ENCODE measurements at places on chromosomes 12 and 14.

GRCh38 chr12:1911598-1912575, 6.6 kb downstream of the CACNA2D4 start:
- DNase-seq: no peak

DNA sequence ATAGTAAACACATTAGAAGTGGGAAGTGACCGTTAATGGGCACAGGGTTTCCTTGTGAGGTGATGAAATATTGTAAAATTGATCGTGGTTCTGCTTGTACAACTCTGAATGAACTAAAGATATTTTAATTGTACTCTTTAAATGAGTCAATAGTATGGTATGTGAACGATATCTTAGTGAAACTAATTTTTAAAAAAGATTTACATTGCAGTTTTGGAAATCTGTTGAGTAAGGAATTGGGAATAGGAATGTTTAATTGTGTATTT, 1.7 kb downstream of the ZNF410 start:
- DNase-seq: no peak

DNA sequence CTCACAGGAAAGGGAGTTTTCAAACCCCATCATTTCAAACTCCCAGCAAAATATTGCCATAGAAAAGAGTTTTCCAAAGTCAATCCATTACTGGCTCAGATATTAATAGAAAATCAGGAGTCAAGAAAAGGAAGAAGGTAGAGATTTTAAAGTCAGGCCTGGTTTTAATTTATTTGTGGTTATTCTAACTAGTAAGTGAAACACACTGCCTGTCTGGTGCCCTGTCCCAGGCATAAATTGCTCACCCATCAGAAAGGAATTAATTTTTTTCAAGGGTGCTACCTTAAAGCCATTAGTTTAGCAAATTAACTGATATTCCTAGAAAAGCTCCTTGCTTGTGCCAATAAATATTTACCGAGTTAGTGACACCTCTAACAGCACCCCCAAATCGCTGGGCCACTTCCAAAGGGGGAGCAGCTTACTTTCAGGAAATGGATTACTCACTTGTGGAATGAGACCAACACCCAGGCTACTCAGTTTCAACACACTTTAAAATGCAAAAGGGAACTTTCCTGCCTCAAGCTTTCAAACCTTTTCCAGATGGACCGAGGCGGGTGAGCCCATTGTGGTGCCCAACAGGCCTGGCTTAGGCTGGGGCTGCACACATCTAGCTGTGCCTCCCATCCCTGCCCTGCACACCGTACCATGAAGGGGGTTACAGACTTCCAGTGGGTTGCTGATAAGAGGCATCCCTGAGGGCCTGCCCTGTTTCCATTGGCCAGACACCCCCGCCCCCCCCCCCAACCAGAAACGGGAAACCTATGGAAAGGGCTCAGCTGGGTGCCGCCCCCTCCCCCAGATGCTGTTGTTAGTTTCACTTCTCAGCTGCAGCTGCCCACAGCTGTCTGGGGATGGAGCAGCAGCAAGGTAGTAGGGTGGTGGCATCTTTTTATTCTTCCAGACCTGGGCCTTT, 117.2 kb downstream of the SAMD4A start:
- no peak for DNase-seq

DNA sequence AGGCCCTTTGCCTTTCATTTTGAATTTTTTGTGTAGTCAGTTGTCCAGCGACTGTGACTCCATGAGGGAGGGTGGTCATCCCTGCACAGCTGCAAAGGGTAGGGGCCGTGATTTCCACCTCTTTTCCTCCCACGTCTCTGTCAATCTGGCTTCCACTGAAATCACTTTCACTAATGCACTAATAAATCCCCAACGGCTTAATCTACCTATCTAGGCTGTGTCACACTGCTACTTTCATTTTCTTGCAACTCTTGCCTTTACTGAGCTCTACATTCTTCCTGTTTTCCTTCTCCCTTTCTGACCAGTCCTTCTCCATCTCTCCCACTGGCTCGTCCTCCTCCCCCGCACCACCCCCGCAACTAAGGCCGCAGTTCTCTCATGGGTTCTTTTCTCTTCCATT, 212.3 kb upstream of the FOXN3 start:
- DNase-seq: no peak

GRCh38 chr14:56661478-56661877, 81.9 kb downstream of the TMEM260 start:
- no peak for DNase-seq

GRCh38 chr12:93825931-93826555, 148.9 kb downstream of the CRADD start:
- DNase-seq: no peak

GRCh38 chr12:6821591-6822425, at the start of gene GPR162:
GPR162 (plus strand) TSS chr12:6821821; CDS start chr12:6823899, 2,078 bp downstream.
- no peak for DNase-seq

- no peak for DNase-seq
Observed at GRCh38 chr14:100200311-100200710, 38.6 kb upstream of the YY1 start.

GRCh38 chr14:29311983-29312382, 545.4 kb downstream of the FOXG1 start:
- no peak for DNase-seq

GRCh38 chr14:68828698-68829097, 35.8 kb upstream of the ZFP36L1 start:
- no peak for DNase-seq

DNA sequence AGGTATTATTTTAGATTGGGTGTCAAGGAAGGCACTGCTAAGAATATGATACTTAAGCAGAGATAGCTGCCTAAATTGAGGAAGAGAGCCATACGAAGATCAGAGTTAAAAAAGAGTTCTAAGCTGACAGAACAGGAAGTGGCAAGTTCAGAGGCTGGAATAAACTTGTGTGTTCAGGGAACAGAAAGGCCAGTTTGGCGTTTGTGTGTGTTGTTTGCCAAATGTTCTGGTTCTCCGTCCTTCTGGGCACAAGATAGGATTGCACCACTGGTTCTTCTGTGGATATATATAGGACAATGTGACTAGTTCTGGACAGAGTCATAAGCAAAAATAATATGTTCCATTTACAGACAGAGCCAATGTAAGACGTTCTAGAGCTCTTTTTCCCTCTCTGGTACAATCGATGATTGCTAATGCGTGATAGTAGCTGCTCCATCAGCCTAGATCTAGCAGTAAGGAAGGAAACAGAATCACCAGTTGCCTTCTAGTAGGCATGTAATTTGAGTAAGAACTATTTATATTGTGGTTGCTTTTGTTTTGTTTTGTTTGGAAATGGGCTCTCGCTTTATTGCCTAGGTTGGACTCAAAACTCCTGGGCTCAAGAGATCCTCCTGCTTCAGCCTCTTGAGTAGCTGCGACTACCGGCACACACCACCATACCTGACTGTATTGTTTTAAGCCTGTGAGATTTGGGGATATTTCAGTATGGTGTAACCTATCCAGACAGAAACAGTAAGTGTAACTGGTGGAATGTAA, 7.4 kb downstream of the BBS10 start:
- DNase-seq: no peak

DNA sequence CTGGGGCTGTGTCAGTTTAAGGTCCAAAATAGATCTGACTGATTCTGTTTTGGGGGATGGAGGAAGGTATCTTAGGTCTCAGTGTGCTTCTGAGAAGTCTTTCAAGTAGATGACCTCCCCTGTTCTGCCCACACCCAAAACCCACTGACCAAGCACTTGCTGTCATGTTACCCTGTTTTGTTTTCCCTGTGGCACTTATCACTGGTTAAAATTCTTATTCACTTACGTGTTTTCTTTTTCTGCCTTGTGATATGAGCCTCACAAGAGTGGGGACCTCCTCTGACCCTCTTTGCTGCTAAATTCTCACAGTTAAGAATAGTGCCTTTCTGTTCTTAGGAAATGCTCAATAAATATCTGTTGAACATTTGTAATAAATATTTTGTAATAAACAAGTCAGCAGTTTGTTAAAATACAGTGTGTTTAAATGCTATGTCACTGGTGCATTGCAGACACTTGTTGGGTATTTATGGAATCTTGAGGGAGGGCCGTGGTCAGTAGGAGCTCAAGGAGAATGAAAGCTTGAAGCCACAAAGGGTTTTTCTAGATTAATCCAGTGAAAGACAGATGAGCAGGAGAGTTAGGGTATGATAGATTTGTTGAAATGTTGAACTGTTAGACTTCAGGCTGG, 20.9 kb downstream of the PLEKHA5 start:
- DNase-seq: no peak

DNA sequence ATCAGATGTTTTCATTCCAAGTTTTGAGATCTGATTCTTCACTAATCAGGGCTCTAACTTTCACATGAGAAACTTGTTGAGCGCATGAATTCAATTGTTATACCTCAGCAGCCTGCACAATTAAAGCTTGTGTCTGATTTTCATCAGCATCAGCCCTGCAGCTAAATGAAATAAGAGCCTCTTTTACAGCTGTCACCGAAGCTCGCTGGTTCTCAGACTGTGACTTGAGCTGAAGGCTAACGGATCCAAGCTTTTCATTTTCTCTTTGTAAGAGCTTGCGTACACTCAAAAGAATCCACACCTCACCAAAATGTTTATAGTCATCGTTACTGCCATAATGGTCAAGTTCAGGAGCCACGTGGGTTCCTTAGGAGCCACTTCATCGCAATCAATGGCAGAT, 65.5 kb upstream of the BEGAIN start:
- DNase-seq: no peak

GRCh38 chr14:51328064-51328771, 88.2 kb downstream of the TMX1 start:
- DNase-seq: no peak

GRCh38 chr14:91029456-91030217, 30.8 kb downstream of the RPS6KA5 start:
- DNase-seq: no peak

DNA sequence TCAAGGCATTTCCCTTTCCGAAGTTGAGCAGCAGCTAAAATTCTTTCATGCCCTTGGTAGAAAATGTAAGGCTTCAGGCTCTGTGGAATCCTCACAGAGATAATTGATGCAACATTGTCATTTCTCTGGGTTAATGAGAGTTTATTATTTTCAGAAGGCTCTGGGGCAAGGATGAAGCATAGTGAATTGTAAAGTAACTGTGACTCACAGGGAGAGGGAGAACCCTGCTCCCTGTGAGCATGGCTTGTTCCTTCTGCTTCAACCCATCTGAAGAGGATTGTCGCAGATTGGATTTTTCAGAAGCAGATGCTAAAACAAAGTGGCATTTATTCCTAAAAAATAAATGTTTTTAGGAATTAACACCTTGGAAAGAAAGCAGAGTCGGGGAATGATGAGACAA, 41.2 kb downstream of the APOBEC1 start:
- no peak for DNase-seq

- no peak for DNase-seq
Observed at GRCh38 chr14:61372842-61373555, 51.6 kb downstream of the PRKCH start.

- DNase-seq: no peak
Observed at GRCh38 chr14:51981218-51981854, 8.0 kb upstream of the RTRAF start.

DNA sequence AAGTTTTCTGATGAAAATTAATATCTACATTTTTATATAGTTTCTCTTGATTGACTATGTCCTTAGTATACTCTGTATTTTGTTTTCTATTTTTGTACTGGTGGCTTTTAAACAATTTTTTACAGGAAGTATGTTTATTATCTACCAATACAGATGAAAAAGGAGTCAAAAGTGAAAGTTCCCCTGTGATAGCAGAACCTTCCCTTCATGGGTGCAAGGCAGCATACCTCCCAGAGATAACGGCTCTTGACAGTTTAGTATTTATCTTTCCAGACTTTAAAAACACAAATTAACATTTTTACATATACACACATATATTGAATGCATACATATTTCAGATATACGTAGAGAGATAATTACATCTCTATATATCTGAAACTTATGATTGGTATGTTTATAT, 17.1 kb upstream of the FAM234B start:
- DNase-seq: no peak

DNA sequence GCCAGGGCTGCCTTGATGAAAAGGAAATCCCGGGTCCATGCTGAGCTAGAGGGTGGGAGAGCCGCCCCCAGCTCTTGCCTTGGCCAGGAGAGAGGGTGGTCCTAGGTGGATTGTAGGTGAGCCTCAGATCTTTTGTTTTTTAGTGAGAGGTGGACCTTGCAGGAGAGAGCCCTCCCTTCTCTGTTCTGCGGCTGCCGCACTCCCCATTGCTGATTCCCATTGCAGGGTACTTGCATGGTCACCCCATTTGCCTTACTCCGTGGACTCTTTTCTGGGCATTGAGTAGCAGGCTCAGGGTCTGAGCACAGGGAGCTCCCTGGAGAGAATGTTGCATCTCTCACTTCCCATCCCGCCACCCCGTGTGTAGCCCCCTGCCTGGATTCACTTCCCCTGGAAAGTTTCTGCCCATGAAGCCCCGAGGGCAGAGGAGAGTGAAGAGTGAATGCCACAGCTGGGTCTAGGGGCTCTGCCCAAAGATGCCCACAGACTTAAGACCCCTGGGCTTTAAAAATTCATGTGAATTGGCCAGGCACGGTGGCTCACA, 10.2 kb downstream of the VASH1 start:
- no peak for DNase-seq

DNA sequence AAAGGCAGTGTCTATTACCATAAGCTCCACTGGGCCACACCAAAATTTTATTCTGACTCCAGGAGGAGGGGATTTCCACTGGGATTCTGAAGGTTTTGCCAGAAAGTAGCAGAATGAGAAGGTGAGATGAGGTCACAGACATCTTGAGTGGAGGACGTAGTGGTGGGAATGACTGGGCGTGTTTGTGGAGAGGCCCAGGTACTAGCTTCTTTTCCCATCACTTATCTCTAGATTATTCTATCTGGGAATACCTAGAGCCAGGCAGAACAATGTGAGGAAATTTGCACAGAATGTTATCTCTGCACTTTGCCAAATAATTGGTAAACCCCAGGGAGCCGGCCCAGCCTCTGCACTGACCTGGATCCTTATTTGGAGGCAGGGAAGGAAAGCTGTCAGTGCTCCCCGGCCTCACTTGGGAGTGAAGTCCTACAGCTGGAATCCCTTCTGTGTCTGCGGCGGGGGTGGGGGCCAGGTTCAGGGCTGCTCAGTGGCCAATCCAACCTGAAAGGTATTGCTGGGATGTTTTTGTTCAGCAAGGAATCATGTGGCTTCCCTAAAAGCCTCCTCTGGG, 129.4 kb downstream of the C12orf75 start:
- no peak for DNase-seq

GRCh38 chr14:63745858-63746425, 18.1 kb upstream of the SGPP1 start:
- no peak for DNase-seq

DNA sequence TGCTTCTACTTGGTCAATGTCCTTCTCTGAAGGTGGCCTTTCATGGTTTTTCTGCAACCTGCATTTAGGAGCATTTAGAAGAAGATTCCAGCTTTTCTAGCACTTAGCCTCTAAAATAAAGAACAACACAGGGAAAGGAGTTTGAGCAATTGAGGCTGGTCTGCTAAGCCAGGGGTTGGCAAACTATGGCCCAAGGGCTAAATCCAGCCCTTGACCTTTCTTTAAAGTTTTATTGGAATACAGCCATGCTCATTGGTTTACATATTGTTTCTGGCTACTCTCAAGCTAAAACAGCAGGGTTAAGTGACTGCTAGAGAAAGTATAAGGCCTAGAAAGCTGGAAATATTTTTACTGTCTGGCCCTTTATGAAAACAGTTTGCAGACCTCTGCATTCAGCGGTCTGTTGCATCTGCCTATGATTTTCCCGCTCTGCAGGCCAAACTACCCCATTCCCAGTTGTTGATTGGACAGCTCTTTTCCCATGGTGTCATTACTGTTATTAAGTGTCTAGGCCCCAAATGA, 39.3 kb downstream of the SPRING1 start:
- no peak for DNase-seq
